ENCODE measurements at places on chromosomes 13 and 19.

GRCh38 chr13:99590519-99591011 is 89.3 kb downstream of the TM9SF2 start:
- DNase-seq, result no peak
- no peak overlapping the region for H3K27ac ChIP-seq
- no peaks in the 10 kb centered on the region for H3K27me3 ChIP-seq
- H3K4me3 ChIP-seq, result no peak overlapping the region

- H3K27me3 ChIP-seq, result no peaks in the 10 kb centered on the region
- H3K4me3 ChIP-seq, result no peak overlapping the region
- H3K4me1 ChIP-seq, result no peaks in the 10 kb centered on the region
- H3K27ac ChIP-seq, result no peak overlapping the region
- no peak for DNase-seq
- H3K36me3 ChIP-seq, result no peaks in the 10 kb centered on the region
These were observed 1.9 kb upstream of the NKPD1 start for GRCh38 chr19:45162608-45163143.

GRCh38 chr19:54449701-54450069 is 686 bp downstream of the LENG8 start:
- peak overlapping the region; percentile 97 for H3K4me3 ChIP-seq
- H3K4me1 ChIP-seq, result peaks cover 2% of the 10 kb centered on the region
- no peaks in the 10 kb centered on the region for H3K27me3 ChIP-seq
- H3K36me3 ChIP-seq, result peaks cover 60% of the 10 kb centered on the region

GRCh38 chr13:60759499-60759898 is 362.5 kb downstream of the TDRD3 start:
- H3K36me3 ChIP-seq, result no peaks in the 10 kb centered on the region
- no peak for DNase-seq
- H3K27ac ChIP-seq, result no peak overlapping the region
- no peaks in the 10 kb centered on the region for H3K27me3 ChIP-seq

GRCh38 chr19:35135389-35135909 is 590 bp upstream of the LGI4 start:
- H3K36me3 ChIP-seq, result no peaks in the 10 kb centered on the region
- H3K27me3 ChIP-seq, result no peaks in the 10 kb centered on the region
- no peak overlapping the region for H3K4me3 ChIP-seq

- H3K36me3 ChIP-seq, result peaks cover 25% of the 10 kb centered on the region
- DNase-seq, result no peak
- H3K27me3 ChIP-seq, result no peaks in the 10 kb centered on the region
- no peak overlapping the region for H3K27ac ChIP-seq
- no peaks in the 10 kb centered on the region for H3K4me1 ChIP-seq
- no peak overlapping the region for H3K4me3 ChIP-seq
These were observed 51.7 kb downstream of the EDNRB start for GRCh38 chr13:77866971-77867370.

- H3K4me3 ChIP-seq, result no peak overlapping the region
- no peak overlapping the region for H3K27ac ChIP-seq
- H3K36me3 ChIP-seq, result peaks cover 77% of the 10 kb centered on the region
- no peak for DNase-seq
- no peaks in the 10 kb centered on the region for H3K4me1 ChIP-seq
- H3K27me3 ChIP-seq, result no peaks in the 10 kb centered on the region
These were observed 18.1 kb downstream of the CAPS start for GRCh38 chr19:5932146-5932545.

DNA sequence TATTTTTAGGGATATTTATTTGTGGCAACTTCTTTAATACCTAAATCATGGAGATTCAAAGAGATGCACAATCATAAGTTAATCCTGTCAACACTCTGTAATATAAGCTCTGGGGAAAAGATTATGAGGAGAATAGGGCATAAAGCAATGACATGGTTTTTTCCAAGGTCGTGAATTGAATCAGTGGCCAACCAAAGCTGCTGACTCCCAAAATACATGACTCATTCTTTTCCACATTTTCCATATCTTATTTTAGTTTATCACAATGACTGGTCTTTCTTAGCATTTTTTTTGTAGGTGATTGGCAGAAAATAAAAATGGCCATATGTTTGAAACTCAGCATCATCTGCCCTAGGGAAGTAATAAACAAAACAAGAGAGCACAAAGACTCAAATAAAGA is 28.5 kb upstream of the RBM26 start:
- no peak overlapping the region for H3K27ac ChIP-seq
- H3K27me3 ChIP-seq, result no peaks in the 10 kb centered on the region
- no peak overlapping the region for H3K4me3 ChIP-seq
- H3K36me3 ChIP-seq, result no peaks in the 10 kb centered on the region

GRCh38 chr13:74423434-74423833 is 289.2 kb upstream of the KLF12 start:
- no peak for DNase-seq
- no peaks in the 10 kb centered on the region for H3K4me1 ChIP-seq
- H3K27ac ChIP-seq, result no peak overlapping the region
- H3K4me3 ChIP-seq, result no peak overlapping the region
- H3K36me3 ChIP-seq, result no peaks in the 10 kb centered on the region

GRCh38 chr19:21901861-21902260 is 65.9 kb upstream of the ZNF43 start:
- H3K27me3 ChIP-seq, result no peaks in the 10 kb centered on the region
- H3K4me3 ChIP-seq, result no peak overlapping the region
- no peak overlapping the region for H3K27ac ChIP-seq
- H3K36me3 ChIP-seq, result peaks cover 36% of the 10 kb centered on the region
- no peaks in the 10 kb centered on the region for H3K4me1 ChIP-seq

GRCh38 chr19:38265921-38266429 is 1.6 kb downstream of the SPINT2 start:
- H3K4me3 ChIP-seq, result peak overlapping the region; percentile 100
- H3K27ac ChIP-seq, result no peak overlapping the region
- peaks cover 15% of the 10 kb centered on the region for H3K36me3 ChIP-seq
- no peaks in the 10 kb centered on the region for H3K27me3 ChIP-seq
- H3K4me1 ChIP-seq, result peaks cover 12% of the 10 kb centered on the region
- DNase-seq, result no peak

DNA sequence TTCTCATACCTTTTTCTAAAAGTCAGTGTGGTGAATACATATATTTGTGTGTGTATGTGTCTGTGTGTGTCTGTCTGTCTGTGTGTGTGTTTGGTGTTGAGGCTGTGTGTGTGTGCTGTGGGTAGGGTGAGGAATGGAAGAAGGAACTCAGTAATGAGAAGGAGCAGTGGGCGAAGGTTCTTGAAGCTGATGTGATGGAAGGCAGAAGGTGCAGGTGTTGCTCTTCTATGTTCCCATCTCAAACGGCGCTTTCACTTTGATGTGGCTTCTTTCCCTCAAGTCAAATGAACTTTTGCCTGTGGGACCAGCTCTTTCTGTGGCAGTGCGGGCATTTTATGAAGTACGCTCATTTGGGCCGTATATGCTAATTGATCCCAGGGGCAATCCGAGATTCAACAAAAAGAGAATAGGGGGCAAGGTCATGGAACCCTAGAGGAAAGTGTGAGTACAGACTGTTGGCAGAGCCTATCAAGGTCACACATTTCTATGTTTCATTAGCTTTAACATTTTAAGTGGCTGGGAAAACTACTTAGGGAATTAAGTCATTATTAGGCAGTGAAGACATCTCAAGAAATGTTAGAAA is 15.2 kb downstream of the BIVM start:
- H3K4me3 ChIP-seq, result no peak overlapping the region
- H3K36me3 ChIP-seq, result peaks cover 11% of the 10 kb centered on the region
- H3K27me3 ChIP-seq, result no peaks in the 10 kb centered on the region
- DNase-seq, result no peak

- no peaks in the 10 kb centered on the region for H3K4me1 ChIP-seq
- no peaks in the 10 kb centered on the region for H3K27me3 ChIP-seq
- DNase-seq, result no peak
- H3K27ac ChIP-seq, result no peak overlapping the region
These were observed 15.0 kb upstream of the TMPRSS9 start for GRCh38 chr19:2345076-2345475.

DNA sequence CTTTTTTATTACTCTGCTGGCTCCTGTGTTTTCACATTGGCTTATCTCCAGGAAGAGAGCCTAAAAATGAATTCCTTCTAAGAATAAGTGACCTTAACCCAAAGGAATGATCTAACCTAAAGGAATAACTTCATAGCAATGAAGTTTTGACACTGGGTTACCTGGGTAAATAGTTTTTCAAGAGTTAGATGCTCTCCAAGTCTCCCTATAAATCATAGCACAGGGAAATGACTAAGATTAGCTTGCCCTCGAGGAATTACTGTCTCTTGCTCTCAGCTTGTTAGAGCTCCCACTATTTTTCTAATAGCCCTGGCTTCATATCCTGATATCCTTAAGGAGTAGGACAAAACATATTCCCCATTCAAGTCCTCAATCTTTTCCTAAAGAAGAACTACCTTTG is 66.3 kb downstream of the SPRY2 start:
- peaks cover 25% of the 10 kb centered on the region for H3K36me3 ChIP-seq
- no peaks in the 10 kb centered on the region for H3K4me1 ChIP-seq
- no peak overlapping the region for H3K4me3 ChIP-seq
- no peak overlapping the region for H3K27ac ChIP-seq

DNA sequence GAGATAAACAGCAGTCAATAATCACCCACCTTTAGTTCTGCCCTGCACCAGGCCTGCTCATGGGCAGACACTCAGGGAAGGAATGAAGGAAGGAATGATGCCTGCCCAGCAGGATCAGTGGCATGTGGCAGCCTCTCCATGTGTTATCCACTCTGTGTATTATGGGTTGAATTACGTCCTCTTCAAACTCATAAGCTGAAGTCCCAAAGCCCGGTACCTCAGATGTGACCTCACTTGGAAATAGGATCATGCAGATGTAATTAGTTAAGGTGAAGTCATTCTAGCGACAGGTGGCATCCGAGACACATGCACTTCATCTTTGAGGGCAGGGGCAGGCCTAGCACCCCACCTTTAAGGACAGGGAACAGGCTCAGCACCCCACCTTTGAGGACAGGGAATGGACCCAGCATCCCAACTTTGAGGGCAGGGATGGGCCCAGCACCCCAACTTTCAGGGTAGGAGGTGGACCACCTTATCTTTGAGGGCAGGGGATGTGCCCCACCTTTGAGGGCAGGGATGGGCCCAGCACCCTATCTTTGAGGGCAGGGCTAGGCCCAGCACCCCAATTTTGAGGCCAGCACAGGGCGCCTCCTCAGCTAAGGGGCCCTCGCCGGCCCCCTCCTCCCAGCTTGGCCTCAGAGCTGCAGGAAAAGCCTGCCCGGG is 127.6 kb downstream of the URI1 start:
- H3K36me3 ChIP-seq, result no peaks in the 10 kb centered on the region
- DNase-seq, result peak; percentile 5
- no peak overlapping the region for H3K27ac ChIP-seq
- H3K4me1 ChIP-seq, result no peaks in the 10 kb centered on the region
- no peaks in the 10 kb centered on the region for H3K27me3 ChIP-seq

GRCh38 chr13:90477216-90477615 is 870.3 kb upstream of the MIR17HG start:
- no peak overlapping the region for H3K4me3 ChIP-seq
- no peaks in the 10 kb centered on the region for H3K4me1 ChIP-seq
- H3K27ac ChIP-seq, result no peak overlapping the region
- H3K27me3 ChIP-seq, result no peaks in the 10 kb centered on the region
- H3K36me3 ChIP-seq, result no peaks in the 10 kb centered on the region

DNA sequence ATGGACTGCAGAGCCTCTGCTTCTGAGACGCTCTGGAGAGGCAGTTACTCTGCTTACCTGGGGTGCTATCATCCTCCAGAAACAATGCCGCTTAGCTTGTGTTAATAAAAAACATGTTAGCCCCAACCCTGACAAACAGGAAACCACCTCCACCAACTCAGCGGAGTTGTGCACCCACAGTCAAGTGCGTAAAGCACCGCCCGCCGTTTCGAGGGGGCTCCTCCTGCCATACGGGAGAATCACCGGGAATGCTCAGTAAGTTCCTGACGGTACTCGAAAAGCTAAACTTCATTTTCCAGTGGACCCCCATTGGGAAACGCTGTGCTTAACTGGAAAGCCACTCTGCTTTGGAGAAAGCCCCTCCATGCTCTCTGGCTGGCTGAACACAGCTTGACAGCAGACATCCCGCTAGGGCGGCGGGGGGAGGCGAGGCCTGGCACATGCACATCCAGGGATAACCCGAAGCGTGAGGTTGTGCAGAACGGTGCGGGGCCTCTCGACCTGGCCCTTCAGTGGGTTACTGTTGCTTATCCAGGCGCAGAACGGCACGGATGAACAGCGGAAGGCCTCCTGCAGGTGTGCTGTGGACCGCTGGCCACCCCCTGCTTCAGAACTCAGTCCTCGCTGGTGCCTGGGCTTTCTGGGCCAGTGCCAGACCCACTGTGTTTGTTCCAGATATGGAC is 17.1 kb downstream of the GAS6 start:
- H3K4me1 ChIP-seq, result no peaks in the 10 kb centered on the region
- peak; percentile 18 for DNase-seq
- peaks cover 18% of the 10 kb centered on the region for H3K36me3 ChIP-seq

- H3K27me3 ChIP-seq, result no peaks in the 10 kb centered on the region
- no peak within 1 kb of the TSS for H3K27ac ChIP-seq
- peaks cover 6% of the 10 kb centered on the region for H3K36me3 ChIP-seq
- no peaks in the 10 kb centered on the region for H3K4me1 ChIP-seq
- peak; percentile 70 for DNase-seq
- peak within 1 kb of the TSS; percentile 96 for H3K4me3 ChIP-seq
These were observed at the start of gene ZNF780B for GRCh38 chr19:40055832-40056504. Gene ZNF780B, minus strand, starts transcription at chr19:40056231. Its CDS starts 5,899 bp downstream, at chr19:40050332.

DNA sequence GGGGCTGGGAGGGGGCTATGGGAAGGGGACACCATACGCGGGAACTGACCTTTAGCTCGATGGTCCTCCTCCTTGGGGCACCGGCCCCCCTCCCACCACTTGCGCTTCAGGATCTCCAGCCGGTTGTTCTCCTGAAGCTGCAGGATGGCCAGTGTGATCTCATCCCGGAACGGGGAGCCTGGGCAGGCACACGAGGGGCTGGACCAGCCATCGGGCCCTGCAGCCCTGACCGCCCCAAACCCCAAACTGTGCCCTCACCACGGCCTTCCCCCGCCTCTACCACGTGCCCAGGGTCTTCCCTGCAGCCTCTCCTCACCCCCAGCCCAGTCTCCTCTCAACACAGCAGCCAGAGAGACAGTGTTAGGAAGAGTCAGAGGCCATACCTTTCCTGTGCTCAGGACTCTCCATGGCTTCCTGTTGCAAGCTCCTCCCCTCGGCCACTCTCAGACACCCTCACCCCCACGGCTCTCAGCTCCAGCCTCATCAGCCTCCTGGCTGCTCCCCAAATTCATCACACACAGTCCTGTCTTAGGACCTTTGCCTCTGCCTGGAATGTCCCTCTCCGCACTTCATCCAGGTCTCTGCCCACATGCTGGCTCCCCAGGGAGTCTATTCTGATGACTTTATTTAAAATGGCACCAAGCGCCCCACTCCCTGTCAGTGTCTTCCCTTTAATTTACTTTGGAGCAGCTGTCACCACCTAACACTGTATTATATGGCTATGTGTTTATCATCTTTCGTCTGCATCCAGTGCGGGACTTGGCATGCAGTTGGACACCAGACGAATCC is 9.7 kb upstream of the ATP1A3 start:
- peaks cover 16% of the 10 kb centered on the region for H3K27me3 ChIP-seq
- H3K27ac ChIP-seq, result no peak overlapping the region
- H3K4me3 ChIP-seq, result peak overlapping the region; percentile 50
- peaks cover 5% of the 10 kb centered on the region for H3K4me1 ChIP-seq
- no peak for DNase-seq
- H3K36me3 ChIP-seq, result peaks cover 41% of the 10 kb centered on the region

Measured in H9 (cell line).